ENCODE measurements at places on chromosomes 13 and 19. TPM values are rescaled to one million over a fixed set of nuclear protein-coding genes. Genes with fewer than 3 reads are reported as not detected.

The ZNF792 gene
- total RNA-seq, result 3.3 TPM

The BRME1 gene
- total RNA-seq, result 0.83 TPM

The RUBCNL gene
- total RNA-seq, result 4.1 TPM

The PLVAP gene
- not detected for total RNA-seq

The ZNF296 gene
- total RNA-seq, result not detected

The TNNT1 gene
- 7.4 TPM for total RNA-seq

The FUT2 gene
- total RNA-seq, result under 0.01 TPM

The CELF5 gene
- not detected for total RNA-seq

The KCNN4 gene
- 0.83 TPM for total RNA-seq

The PLEKHA4 gene
- total RNA-seq, result 20.0 TPM

The ZNF611 gene
- total RNA-seq, result 14.5 TPM

The ZNF285 gene
- 5.0 TPM for total RNA-seq

The PDE4C gene
- total RNA-seq, result 1.3 TPM

The HSPBP1 gene
- 21.5 TPM for total RNA-seq

The CEACAM1 gene
- not detected for total RNA-seq

The ZNF555 gene
- 4.6 TPM for total RNA-seq

The OR10H1 gene
- total RNA-seq, result not detected

The ZNF440 gene
- total RNA-seq, result 6.9 TPM

The AMER2 gene
- not detected for total RNA-seq

The CCDC169 gene
- 3.3 TPM for total RNA-seq

The NUDT19 gene
- 7.8 TPM for total RNA-seq

The SOHLH2 gene
- total RNA-seq, result 0.77 TPM

The PPFIA3 gene
- 0.77 TPM for total RNA-seq

The PSG11 gene
- total RNA-seq, result not detected

The STAP2 gene
- total RNA-seq, result 4.4 TPM

The FCER2 gene
- not detected for total RNA-seq

The GRIK5 gene
- total RNA-seq, result 3.5 TPM

The IQCN gene
- 0.83 TPM for total RNA-seq

The CRX gene
- not detected for total RNA-seq

The IL17D gene
- total RNA-seq, result 3.1 TPM

The NEK5 gene
- total RNA-seq, result under 0.01 TPM

The LRG1 gene
- not detected for total RNA-seq

The IFNL1 gene
- total RNA-seq, result not detected

The ZNF677 gene
- total RNA-seq, result 15.7 TPM

The SPTBN4 gene
- total RNA-seq, result 6.6 TPM

The KISS1R gene
- total RNA-seq, result not detected

The SIGLECL1 gene
- not detected for total RNA-seq

The FUT3 gene
- not detected for total RNA-seq

The CLDN10 gene
- total RNA-seq, result not detected

The CGB3 gene
- total RNA-seq, result not detected

The NOVA2 gene
- not detected for total RNA-seq

The KLK4 gene
- not detected for total RNA-seq

The LHB gene
- not detected for total RNA-seq

The C19orf38 gene
- total RNA-seq, result 1.3 TPM

All from fibroblast of lung (primary cell).